Activated naive CD4-positive, alpha-beta T cell (primary cell): ENCODE measurements at places on chromosomes 16 and 17.

DNA sequence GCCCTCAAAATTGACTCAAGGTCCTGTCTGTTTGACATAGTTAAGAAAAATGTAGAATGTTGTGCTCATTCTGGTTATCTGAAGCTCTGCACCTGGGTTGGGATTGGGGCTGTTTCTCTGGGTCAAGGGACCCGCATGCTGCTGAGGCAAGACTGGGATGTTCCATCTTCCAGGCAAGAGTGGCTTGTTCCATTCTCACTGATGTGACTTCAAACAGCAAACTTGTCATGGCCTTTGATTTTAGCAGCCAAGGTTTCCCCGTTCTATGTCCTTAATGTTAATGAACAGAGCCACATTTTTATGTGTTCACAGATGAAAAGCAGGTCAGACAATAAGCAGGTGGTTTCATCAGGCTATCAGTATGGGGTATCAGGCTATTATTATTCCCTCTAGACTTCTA is 25.7 kb downstream of the ST6GALNAC1 start:
- no peak for DNase-seq

- DNase-seq: no peak
Measured at GRCh38 chr17:55652114-55652823, 70.4 kb downstream of the TMEM100 start.

- DNase-seq: no peak
Measured at GRCh38 chr17:16346721-16347271, 6.5 kb downstream of the CENPV start.

DNA sequence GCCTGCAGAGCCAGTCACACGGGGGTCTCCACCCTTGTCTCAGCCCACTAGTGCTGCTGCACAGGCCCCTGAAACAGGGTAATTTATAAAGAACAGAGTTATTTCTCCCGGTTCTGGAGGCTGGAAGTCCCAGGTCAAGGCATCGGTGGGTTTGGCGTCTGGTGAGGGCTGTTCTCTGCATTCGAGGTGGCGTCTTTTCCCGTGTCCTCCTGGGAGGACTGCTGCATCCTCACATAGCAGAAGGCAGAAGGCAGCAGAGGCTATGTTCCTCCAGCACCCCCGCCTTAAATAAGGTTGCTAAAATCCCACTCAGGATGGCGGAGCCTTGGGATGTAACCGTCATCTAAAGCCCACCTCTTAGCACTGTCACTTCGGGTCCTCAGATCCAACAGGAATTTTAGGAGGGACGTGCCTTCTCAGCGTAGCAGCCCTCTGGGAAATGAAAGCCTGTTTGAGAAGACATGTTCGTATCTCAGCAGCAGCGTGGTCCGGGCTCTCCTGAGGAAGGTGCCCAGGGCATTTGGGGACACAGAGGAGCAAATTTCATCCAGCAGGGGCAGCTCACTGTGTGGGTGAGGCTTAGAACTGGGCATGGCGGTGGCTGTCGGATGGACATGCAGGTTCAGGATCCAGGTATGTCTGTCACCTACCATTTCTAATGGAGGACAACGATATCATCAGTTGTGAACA is 221.6 kb upstream of the CHMP6 start:
- no peak for DNase-seq

DNA sequence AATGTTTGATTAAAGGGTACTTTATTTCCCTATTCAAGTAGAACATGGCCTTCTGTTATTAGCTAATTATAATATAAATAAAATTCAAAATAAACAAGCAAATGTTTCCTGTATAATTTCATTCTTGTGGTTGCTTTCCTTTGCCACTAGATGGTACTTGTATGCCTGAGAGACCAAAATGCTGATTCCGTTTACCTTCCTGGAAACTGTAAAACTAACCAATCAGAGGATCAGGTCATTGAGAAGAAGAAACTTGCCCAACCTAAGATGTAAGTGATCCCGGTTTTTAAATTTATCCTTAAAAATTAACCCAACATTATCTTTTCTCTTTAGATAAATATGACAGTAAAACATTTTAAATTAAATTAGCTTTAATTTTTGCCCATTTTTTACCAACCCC is 8.1 kb upstream of the ABCA5 start:
- DNase-seq: no peak

- DNase-seq: no peak
Measured at GRCh38 chr17:56206351-56206750, 53.1 kb downstream of the ANKFN1 start.

DNA sequence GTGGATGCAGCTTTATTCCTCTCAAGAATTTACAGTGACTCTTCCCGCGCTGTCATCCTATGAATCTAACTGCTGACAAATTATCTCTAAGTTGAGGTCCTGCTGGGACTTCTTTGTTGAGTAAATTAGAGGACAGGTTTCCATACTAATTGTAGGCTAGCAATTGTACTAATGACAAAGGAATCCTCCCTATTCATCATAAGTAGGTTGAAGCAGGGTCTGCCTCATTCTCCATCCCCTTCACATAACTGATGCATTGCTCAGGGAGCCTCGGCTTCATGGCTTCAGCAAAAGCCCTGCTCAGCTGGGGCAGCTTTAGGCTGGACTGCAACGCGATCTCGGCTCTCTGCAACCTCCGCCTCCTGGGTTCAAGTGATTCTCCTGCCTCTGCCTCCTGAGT is 83.1 kb upstream of the IRX6 start:
- no peak for DNase-seq

DNA sequence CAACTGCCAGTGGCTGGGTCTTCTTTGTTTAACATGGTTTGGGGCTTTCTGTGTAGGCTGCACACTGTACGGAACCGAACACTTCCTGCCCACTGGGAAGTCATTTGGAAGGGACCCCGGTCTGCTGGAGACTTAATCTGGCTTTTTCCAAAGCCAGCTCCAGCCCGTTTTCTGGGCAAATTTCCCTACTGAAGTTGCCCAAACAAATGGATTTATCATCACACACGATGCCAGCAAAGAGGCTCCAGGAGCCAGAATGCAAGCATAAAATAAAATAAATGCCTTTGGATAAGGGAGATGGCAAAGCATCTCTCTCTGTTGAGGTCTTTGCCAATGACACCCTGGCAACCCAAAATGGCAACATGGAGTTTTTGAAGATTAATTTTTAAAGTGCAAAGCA is 259.9 kb upstream of the IRX3 start:
- no peak for DNase-seq

DNA sequence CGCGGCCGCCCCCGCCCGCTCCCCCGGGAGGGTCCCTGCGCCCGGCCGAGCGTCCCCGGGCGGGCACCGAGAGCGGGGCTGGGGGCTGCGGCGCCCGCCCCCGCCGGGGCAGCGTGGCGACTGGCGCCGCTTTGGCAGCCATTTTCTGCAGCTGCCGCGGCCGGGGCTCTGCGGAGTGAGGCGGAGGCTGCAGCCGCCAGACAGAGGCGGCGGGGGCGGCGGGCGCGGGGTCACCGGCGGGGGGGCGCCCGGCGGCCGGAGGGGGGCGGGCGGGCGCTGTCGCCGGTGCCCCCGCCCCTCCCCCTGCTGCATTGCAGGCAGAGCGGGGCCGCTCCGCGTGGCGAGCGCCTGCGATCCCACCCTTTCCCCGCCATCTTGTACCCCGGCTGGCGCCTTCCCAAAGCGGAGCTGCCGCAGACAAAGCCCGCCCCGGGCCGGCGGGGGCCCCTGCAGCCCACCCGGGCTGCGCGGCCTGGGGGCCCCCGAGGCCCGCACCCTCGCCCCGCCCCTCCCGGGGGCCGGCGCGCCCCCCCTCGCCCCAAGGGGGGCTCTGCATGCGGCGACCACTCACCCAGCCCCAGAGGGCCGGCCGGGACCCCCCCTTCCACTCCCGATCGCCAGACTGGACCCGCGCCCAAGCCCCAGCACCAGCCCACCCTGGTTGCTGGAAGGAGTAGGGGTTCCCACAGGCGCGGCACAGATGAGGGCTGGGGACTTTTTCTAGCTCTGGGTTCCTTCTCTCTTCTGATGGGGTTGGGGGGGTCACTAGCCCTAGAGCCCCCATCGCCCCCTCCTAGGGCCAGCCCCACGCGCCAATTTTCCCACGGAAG is 16.6 kb upstream of the CBX8 start:
- DNase-seq: no peak

DNA sequence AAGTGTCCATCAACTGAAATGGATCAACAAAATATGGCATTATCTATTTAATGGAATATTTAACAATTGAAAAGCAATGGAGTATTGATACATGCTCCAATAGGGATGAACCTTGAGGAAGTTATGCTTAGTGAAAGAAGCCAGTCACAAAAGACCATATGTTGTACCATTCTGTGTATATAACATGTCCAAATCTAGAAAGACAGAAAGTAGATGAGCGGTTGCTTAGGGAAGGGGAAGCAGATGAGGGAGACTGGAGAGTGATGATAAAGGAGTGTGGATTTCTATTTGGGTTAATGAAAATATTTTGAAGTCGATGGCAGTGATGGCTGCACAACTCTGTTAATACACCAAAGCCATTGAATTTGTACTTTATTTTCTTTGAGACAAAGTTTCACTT is 8.5 kb upstream of the ERN1 start:
- DNase-seq: no peak

DNA sequence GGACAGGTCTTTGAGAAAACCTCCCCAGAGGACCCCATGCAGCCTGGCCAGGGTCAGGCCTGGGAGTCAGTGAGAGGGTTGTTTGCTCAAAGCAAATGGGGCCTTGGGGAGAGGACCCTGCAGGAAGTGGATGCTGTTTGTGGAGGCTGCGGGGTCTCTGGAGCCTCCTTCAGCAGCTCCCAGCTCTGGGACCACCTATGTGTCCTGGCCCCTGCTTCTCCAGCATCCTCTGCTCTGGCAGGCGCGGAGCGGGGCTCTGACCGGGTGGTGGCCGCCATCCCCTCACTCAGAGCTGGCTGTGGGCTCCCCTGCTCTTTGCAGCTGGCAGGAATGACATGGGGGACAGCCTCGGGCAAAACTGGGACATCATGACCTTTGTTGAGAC is 29.8 kb upstream of the CIBAR2 start:
- no peak for DNase-seq

GRCh38 chr16:49466529-49466831 is 92.9 kb downstream of the C16orf78 start:
- DNase-seq: no peak

- DNase-seq: no peak
Measured at GRCh38 chr16:47197536-47198179, 53.9 kb upstream of the NETO2 start.

- DNase-seq: no peak
Measured at GRCh38 chr17:82894389-82894788, 54.6 kb upstream of the ZNF750 start.

GRCh38 chr16:75341564-75342307 is 90.3 kb upstream of the BCAR1 start:
- DNase-seq: no peak

GRCh38 chr16:12450387-12450786 is 353.3 kb downstream of the CPPED1 start:
- DNase-seq: no peak

- no peak for DNase-seq
Measured at GRCh38 chr16:46629331-46630219, 8.4 kb upstream of the SHCBP1 start.

- DNase-seq: no peak
Measured at GRCh38 chr16:50800074-50800473, 58.2 kb downstream of the CYLD start.

GRCh38 chr16:1900452-1900774 is 17.8 kb downstream of the HS3ST6 start:
- no peak for DNase-seq

DNA sequence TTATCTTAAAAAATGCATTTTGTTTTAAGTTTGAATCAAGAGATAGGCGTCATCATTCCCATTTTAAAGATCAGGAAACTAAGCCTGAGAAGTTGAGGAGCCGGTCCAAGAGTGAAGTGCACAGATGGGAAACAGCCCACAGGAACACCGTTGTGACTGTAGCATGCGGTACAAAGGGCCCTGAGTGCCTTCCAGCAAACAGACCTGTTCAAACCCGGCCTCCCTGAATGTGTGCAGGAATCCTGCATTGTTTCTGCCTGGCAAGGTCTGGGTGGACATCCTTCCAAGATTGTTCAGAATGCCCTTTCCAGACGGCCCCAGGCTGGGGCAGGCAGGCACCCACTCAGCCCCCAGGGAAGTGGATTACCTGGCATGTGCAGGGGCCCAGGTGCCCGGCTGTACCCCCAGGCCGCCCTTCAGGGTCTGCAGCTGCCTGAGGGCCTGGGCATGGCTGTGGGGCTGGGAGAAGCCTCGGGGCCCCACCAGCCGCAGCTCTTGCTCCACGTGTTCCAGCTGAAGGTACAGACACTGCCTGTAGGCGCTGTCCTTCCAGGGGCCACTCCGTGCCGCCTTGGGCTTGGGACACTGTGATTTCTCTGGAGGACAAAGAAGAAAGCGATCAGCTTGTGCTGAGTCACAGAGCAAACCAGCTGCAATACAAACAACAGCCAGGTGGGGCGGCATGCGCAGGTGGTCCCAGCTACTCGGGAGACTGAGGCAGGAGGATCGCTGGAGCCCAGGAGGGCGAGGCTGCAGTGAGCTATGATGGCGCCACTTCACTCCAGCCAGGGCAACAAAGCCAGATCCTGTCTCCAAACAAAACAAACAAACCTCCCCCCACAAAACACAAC is 45.0 kb upstream of the GCSH start:
- DNase-seq: no peak

GRCh38 chr17:53470626-53471025 is 352.1 kb upstream of the KIF2B start:
- no peak for DNase-seq

GRCh38 chr17:78174870-78175642 is 6.7 kb downstream of the SYNGR2 start:
- no peak for DNase-seq

DNA sequence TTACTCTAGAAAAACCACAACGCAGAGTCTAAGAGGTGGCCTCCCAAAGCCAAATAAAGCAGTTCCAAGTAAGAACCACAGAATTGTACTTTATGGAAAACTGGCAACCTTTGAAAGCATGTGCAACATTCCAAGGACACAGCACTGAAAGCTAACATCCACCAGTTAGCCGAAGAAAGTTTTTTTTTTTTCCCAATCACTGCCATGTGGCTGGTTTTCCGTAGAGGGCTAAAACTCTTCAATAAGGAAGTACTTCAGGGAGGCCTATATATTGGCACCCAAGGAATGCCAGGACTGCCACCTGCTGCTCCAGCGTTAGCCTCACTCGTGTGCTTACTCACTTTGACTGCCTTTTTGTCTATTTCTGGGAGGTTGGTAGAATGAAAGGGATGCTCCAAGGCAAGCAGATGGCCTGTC is 25.2 kb downstream of the CEP95 start:
- DNase-seq: no peak

- DNase-seq: no peak
Measured at GRCh38 chr16:2151188-2152091, 3.0 kb downstream of the RAB26 start.

DNA sequence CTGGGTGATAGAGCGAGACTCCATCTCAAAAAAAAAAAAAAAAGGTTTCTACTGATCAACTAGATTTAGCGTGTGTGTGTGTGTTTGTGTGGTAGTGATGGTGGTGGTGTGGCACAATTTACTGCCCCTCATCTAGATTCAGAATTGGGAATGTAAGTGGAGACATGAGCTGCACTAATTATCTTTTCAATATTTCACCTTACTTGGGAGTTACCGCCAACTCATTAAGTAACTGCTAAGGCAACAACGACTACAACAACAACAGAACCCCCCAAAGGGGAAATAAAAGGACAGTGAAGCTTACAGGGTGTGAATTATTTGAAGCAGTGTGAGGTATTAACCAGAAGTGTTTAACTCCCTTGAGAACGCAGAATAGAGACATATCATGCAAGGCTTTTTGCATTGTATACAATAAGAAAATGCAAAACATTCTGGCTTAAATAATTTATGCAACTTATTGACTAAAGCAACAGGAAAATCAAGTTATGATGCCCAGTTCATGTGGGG is 180.5 kb downstream of the SHISA9 start:
- DNase-seq: no peak
